ENCODE measurements at places on chromosomes 4 and X. TPM values are rescaled to one million over a fixed set of nuclear protein-coding genes. Genes with fewer than 3 reads are reported as not detected.

The SMIM10L2A gene
- 0.28 TPM for total RNA-seq

The DCAF8L1 gene
- total RNA-seq: not detected

The TMSB15B gene
- total RNA-seq: 2.7 TPM

The BRS3 gene
- not detected for total RNA-seq

The P2RY8 gene
- not detected for total RNA-seq

The REELD1 gene
- total RNA-seq: not detected

The FAAH2 gene
- total RNA-seq: 0.28 TPM

The TRAM1L1 gene
- total RNA-seq: 0.43 TPM

The UGT2A1 gene
- not detected for total RNA-seq

The PAGE1 gene
- total RNA-seq: not detected

The FATE1 gene
- total RNA-seq: not detected

The KLB gene
- total RNA-seq: not detected

The MAGEC1 gene
- total RNA-seq: under 0.01 TPM

The ZFP92 gene
- 0.28 TPM for total RNA-seq

The ARHGAP24 gene
- total RNA-seq: 55.5 TPM

The RPA4 gene
- 0.71 TPM for total RNA-seq

The ETDA gene
- not detected for total RNA-seq

The SH3D19 gene
- total RNA-seq: 35.9 TPM

The USO1 gene
- 130 TPM for total RNA-seq

The VSIG1 gene
- total RNA-seq: under 0.01 TPM

The FAM236D gene
- not detected for total RNA-seq

The EVC2 gene
- 12.9 TPM for total RNA-seq

The XAGE1A gene
- total RNA-seq: not detected

The HELT gene
- not detected for total RNA-seq

The MGAT4D gene
- total RNA-seq: not detected

The CLDN34 gene
- total RNA-seq: not detected

The C4orf36 gene
- 0.28 TPM for total RNA-seq

The NAA11 gene
- total RNA-seq: not detected

The FAM200B gene
- 21.0 TPM for total RNA-seq

The CFAP47 gene
- total RNA-seq: under 0.01 TPM

The LDB2 gene
- total RNA-seq: 44.7 TPM

The GATA1 gene
- total RNA-seq: not detected

All from smooth muscle cell of bladder (primary cell).